ENCODE measurements at places on chromosomes 2 and 18. TPM values are rescaled to one million over a fixed set of nuclear protein-coding genes. Genes with fewer than 3 reads are reported as not detected.

GRCh38 chr2:14256890-14257289 is 375.6 kb upstream of the LRATD1 start:
- no peak for DNase-seq
- H3K4me1 ChIP-seq: no peaks in the 10 kb centered on the region
- no peaks in the 10 kb centered on the region for H3K36me3 ChIP-seq
- no peak overlapping the region for H3K27ac ChIP-seq
- no peaks in the 10 kb centered on the region for H3K27me3 ChIP-seq
- no peak overlapping the region for H3K4me3 ChIP-seq

- H3K4me1 ChIP-seq: no peaks in the 10 kb centered on the region
- no peak overlapping the region for H3K27ac ChIP-seq
- no peaks in the 10 kb centered on the region for H3K27me3 ChIP-seq
- no peak overlapping the region for H3K4me3 ChIP-seq
These were observed 132.2 kb upstream of the SMAD7 start for GRCh38 chr18:49082714-49083688.

GRCh38 chr2:50658883-50659282 is 373.0 kb downstream of the NRXN1 start:
- H3K36me3 ChIP-seq: no peaks in the 10 kb centered on the region
- H3K4me3 ChIP-seq: no peak overlapping the region
- no peaks in the 10 kb centered on the region for H3K27me3 ChIP-seq
- no peak for DNase-seq

DNA sequence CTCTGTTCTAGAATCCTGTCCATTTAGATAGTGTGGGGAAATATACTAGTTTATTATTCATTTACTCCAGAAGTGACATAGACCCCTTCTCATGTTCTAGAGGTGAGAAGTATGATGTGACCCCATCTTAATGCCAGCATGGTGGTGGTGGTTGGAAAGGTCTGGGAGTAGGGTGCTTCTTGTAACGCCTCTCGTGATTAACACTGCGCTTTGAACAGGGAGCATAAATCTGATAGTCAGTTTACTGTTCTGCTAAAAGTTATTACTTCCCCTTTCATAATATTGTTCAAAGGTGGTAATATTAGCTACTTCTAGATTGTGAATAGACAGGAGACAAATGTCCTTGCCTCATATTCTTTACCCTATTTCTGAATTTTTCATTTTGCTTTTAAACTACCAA is 35.6 kb downstream of the EHBP1 start:
- no peaks in the 10 kb centered on the region for H3K4me1 ChIP-seq
- DNase-seq: no peak
- H3K4me3 ChIP-seq: no peak overlapping the region
- H3K27ac ChIP-seq: no peak overlapping the region
- no peaks in the 10 kb centered on the region for H3K36me3 ChIP-seq

ADD2 gene
- 0.27 TPM for total RNA-seq

Measured in right lobe of liver (tissue), 6 donors.